NCI-H1930 (cell line): ENCODE measurements at places on chromosomes 2 and 18.

DNA sequence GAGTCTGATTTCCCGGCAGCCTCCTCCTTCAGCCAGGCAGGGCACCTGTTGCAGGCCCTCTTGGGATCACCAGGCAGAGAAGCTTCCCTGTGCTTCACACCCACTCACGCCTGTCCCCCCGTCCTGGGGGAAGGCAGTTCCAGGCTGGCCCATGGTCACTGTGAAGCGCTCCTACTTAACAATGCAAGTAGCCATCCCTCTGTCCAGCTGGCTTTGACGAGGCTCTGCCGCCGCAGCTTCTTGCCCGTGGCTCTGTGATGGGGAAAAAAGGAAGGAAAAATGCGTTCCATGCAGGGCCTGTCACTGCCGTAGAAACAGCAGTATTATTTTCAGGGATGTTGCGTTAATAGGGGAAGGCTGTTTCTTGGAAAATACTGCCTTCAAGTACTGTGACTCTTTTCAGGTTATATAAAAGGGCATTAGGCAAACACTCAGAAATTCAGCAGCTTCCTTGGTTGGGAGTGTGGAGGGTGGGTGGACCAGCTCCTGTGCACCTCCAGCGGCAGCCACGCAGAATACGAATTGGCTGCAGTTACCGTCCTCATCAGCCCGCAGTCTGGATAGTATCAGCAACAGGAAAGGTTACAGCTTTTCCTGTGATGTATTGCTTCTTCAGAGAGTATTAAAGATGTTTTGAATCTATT is 232.3 kb downstream of the KLHL29 start:
- DNase-seq = no peak

DNA sequence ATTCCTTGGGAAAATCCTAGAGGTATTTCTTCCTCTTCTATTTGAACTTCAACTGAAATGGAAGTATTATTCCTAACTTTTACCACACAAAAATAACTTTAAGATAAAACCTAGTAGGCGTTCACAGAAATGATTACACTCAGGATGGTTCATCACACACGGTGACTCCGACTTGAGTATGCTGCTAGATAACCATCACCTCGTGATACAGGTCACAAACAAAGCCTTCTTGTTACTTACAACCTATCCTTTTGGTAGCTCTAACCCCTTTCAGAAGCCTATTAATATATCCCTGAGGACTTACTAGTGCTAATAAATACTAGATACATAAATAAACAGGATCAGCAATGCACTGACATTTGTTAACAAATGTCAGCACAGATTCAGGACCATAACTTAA is 101.0 kb upstream of the DNER start:
- DNase-seq = no peak

DNA sequence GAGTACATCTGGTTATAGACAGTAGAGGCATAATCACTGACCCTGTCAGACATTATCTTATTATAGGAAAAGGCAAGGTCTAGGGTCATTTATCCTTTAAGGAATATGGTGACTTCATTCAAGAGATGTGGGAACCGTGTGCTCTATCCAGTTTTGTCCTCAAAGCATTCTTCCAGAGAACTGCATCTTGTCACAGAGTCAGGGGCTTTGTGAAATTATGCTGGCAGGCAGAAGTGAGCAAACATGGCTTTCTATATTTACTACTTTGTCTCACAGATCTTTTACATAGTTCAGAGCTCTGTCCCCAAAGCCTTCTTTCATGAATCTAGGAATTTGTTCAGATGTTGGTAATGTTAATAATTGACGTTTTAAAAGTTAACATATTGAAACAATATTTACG is 177.4 kb downstream of the ASXL3 start:
- no peak for DNase-seq

DNA sequence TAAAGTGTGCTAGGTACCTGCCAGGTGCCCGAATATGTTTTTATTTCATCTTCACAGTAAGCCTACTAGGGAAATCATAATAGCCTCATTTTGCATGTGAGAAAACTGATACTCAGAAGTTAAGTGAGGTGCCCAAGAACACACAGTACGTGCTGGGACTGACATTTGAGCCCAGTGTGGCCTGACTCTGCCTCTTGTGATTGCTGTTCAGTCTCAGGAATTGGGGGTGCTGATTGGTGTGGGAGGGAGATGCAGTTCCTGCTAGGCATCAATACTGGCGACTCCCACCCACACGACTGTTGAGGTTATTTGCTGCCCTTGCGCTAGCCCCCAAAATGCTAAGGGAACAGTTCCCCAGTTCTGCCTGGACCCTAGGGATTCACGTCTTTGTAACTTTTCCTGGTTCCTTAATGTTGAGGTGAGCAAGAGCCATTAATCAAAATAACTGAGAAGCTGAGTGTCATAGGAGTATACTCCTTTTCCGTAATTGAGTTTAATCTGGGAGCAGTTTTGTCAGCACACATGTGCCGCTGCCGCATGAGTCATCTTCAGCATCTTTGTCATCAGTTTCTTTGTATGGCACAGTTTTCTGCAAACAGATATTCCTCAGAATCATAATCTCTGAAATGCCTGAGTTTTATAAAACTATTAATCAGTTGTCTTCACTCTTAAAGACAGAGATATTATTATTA is 120.7 kb downstream of the NCK2 start:
- DNase-seq = no peak

GRCh38 chr2:226694149-226694548 is 105.5 kb downstream of the IRS1 start:
- no peak for DNase-seq
